PC-3 (cell line): ENCODE measurements at places on chromosomes 4 and X.

- no peak overlapping the region for H3K4me3 ChIP-seq
- H3K27ac ChIP-seq: no peak overlapping the region
- DNase-seq: peak; percentile 28
- H3K36me3 ChIP-seq: no peaks in the 10 kb centered on the region
- no peaks in the 10 kb centered on the region for H3K4me1 ChIP-seq
Observed at GRCh38 chrX:86171366-86171765, 23.1 kb downstream of the DACH2 start.

- H3K36me3 ChIP-seq: no peaks in the 10 kb centered on the region
- peaks cover 16% of the 10 kb centered on the region for H3K4me1 ChIP-seq
- H3K27ac ChIP-seq: peak overlapping the region; percentile 40
- peak; percentile 45 for DNase-seq
- no peaks in the 10 kb centered on the region for H3K27me3 ChIP-seq
Observed at GRCh38 chrX:28498658-28499057, 88.6 kb upstream of the IL1RAPL1 start.

DNA sequence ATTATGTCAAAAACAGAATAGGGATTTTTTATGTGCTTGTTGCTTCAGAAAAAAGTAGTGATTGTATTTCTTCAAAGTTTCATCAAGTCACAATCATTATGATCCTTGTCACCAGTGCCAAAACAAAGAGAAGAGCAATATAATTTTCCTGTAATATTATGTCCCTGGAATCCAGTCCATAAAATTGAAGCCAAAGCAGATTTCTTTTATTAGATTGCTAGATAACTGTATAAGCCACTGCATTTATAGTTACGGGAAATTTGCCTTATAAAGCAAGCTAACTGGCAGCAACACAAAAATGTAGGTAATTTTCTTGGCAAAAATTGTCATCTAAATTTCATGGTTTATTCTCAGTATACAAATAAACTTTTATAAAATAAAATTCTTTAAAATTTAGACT, 296.1 kb upstream of the ANKRD50 start:
- no peak overlapping the region for H3K27ac ChIP-seq
- DNase-seq: no peak
- H3K36me3 ChIP-seq: no peaks in the 10 kb centered on the region
- H3K27me3 ChIP-seq: no peaks in the 10 kb centered on the region
- H3K4me3 ChIP-seq: no peak overlapping the region

- no peaks in the 10 kb centered on the region for H3K27me3 ChIP-seq
- no peaks in the 10 kb centered on the region for H3K4me1 ChIP-seq
- no peaks in the 10 kb centered on the region for H3K36me3 ChIP-seq
- no peak overlapping the region for H3K4me3 ChIP-seq
Observed at GRCh38 chr4:144547678-144548298, 98.2 kb upstream of the HHIP start.

DNA sequence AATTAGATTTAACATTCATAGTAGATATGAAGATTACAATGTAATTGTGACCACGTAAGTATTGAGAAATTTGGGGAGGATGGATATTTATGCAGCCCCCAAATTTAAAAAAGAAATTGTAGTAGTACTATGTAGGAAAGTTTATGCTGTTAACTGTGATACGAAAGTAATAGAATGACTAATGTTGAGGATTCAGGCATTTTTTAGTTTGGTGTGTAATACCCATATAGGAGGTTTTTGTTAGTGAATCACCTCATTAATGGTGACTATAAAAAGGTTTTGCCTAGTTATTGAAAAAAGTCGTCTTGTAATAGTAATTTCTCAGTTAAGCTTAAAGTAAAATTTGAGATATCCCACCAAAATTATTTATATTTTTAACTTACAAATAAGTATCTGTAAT, 67.2 kb downstream of the SMARCAD1 start:
- H3K36me3 ChIP-seq: peaks cover 17% of the 10 kb centered on the region; the same call in 1 of the 2 replicates
- H3K27ac ChIP-seq: no peak overlapping the region
- no peaks in the 10 kb centered on the region for H3K4me1 ChIP-seq
- no peaks in the 10 kb centered on the region for H3K27me3 ChIP-seq
- no peak overlapping the region for H3K4me3 ChIP-seq
- peak; percentile 46 for DNase-seq

DNA sequence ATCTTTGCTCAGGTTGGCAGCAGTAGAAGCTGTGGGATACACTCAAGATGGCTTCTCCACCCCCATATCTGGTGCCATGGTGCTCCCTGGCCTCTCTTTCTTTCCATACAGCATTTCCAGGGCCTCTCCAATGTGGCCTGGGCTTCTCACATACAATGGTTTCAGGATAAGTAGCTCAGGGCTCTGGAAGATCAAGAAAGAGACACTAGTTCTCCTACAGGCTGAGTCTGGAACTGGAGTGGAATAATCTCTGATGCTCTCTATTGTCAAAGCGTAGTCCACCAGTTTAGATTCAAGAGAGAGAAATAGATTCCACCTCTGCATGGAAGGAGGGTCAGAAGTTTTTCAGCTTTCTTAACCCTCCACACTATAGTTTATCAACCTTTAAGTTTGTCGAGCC, 138.2 kb upstream of the AADAT start:
- H3K4me3 ChIP-seq: no peak overlapping the region
- H3K4me1 ChIP-seq: no peaks in the 10 kb centered on the region
- H3K27ac ChIP-seq: no peak overlapping the region
- no peak for DNase-seq

DNA sequence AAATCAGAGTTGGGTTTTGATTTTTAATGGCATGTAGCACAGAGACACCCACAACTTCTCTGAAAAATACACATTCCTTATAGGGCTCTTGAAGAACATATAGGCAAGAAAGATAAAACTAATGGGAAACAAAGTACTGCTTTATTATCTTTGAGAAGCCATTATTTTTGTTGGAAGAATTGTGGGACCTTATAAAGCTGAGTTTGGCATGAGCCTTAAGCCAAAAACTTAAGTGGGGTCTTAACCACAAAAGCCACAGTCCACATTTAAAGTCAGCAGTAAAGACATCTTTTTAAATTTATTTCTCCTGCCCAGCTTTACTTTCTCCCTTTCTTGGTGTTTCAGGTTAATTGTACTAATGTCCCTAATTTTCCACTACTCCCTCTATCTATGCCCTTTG, 1297.3 kb downstream of the C4orf33 start:
- peaks cover 14% of the 10 kb centered on the region for H3K4me1 ChIP-seq
- no peak for DNase-seq
- no peaks in the 10 kb centered on the region for H3K36me3 ChIP-seq

DNA sequence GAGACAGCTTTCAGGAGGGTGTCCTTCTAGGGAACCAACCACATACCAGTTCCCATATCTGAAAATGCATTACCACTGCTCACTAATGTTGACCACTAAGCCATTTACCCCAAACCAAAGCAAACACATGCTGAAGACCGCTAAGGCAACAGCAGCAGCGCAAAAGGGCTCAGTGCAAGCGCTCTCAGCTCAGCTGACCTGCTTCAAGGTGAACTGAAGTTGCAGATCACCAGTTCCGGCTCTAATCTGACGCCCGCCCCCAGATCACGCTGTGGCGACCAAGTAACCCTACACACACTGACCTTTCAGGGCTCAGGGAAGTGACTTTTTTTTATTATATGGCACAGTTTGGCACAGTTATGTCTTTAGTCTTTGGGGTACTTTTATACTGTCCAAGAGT, 5.8 kb downstream of the MECP2 start:
- H3K27me3 ChIP-seq: no peaks in the 10 kb centered on the region
- no peak for DNase-seq
- peaks cover 27% of the 10 kb centered on the region for H3K4me1 ChIP-seq
- H3K27ac ChIP-seq: no peak overlapping the region

GRCh38 chr4:74654230-74654681, 140.1 kb downstream of the BTC start:
- peaks cover 55% of the 10 kb centered on the region for H3K4me1 ChIP-seq
- peak; percentile 92 for DNase-seq
- H3K4me3 ChIP-seq: peak overlapping the region; percentile 29

DNA sequence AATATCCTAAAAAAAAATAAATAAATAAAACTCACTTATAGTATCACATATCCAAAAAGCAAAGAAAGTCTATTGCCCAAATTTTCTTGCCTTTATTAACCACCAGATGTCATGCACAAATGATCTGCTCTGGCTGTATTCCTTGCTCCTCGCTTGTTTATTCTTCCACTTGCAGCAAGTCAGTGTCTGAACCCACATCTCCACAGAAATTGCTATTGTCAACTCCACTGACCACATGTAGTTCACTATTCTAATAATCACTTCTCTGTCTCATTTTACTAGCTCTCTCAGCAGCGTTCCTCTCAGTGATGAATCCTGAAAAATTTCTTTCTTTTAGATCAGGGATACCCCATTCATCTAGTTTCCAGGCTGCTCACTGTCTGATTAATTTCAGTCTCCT, 29.3 kb upstream of the CXXC4 start:
- DNase-seq: no peak
- no peaks in the 10 kb centered on the region for H3K4me1 ChIP-seq
- H3K27me3 ChIP-seq: no peaks in the 10 kb centered on the region
- no peak overlapping the region for H3K4me3 ChIP-seq
- no peak overlapping the region for H3K27ac ChIP-seq
